ENCODE measurements at places on chromosomes 3 and 15.

DNA sequence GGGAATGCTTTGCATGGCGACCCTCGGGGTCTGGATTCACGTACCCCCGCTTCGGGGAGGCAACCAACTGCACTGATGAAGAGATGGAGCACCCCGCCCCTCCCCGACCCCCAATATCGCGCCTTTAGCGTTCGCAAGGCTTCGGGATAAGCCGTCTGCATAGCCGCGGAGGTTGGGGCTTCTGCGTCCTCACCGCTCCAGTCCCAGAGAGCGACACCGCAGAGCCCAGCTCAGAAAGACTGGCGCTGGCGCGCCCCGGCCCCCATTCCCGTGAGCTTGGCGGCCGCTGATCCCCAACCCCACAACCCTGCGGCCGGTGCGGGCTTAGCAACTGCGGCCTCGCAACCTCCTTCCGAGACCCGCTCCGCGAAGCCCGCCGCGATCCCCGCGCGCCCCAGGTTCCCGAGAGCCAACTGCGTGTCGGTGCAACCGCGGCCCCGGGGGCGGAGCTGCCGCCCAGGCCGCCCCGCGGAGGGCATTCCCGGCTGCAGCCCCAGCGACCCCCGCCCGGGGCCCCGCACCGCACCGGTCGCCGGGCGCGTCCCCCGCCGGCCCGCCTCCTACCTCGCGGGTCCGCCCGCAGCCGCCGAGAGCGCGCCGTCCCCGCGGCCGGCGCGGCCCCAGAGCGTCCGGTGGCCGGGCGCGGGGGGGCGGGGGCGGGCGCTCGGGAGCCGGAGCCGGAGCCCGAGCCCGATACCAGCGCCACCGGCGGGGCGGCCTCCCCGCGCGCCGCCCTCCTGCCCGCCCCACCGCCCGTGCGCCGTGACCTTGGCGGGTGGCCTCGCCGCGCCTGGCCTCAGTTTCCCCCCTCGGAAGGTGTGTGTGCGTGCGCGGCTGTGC lies 79.5 kb downstream of the IQSEC1 start:
- peak; percentile 19 for DNase-seq

DNA sequence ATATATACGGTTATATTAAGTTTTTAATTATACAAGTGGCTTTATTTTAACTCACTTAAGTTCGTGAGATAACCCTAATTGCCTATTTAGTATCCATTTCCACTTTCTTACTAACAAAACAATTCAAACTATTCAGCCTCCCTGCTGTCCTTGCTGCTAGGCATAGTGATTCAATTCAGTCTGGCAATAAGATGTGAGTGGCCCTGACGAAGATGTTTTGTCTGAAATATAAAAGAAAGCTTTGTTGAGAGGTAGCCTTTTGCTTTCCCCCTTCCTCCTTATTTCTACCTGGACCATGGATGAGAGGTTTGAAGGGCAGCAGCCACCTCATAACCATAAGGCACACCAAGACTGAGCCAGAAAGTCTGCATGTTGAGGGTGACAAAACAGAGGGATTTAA lies 89.3 kb upstream of the TRIM42 start:
- DNase-seq, result no peak

DNA sequence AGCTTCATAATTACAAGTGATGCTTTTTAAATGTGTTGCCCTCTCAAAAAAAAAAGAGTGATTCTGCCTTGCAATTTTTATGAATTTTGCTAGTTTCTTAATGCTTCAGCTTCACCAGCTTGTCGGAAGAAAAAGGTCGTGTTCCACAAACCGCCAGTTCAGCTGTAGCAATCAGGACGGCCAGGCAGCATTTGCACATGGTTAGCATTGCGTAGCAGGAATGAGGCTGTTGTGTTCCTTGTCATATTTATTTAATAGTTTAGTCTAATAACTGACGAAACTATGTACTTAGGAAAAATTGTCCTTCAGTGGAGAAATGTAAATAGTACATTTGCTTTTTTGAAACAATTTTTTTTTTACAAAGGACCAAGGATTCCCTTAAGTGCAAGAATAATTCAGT lies 64.9 kb upstream of the SELENOK start:
- DNase-seq, result no peak

DNA sequence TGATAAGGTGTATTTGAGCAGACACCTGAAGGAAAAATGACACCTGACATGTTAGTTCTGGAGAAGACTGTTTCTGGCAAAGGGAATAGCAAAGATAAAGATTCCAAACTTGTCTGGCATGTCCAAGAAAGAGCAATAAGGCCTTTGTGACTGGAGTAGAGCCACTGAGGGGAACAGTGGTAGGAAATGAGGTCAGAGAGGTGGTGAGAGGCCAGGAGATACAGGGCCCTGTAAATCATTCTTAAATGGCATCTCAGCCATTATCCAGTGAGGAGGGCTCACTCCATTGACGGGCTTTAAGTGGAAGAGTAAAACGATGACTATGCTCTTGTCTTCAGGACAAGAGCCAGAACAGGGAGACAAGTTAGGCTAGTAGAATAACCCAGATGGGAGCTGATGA lies 4.5 kb downstream of the SLC49A4 start:
- no peak for DNase-seq

DNA sequence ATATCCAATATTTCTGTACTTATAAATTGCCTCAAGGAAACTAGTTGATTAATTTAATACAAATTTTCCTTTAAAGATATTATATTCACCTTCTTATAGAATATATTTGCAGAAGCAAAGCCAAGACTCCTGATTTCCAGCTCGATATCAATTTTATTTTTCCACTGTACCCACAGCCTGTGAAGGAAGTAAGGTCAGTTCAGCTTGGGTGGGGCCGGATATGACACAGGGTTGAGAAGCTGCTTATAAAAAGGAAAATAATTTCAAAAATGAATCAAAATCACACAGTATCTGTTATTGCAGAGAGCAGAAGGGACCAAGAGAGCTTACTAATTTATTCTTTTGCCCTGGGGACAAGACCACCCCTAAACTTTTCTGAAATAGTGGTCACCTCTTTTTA lies 491.4 kb downstream of the TUSC7 start:
- DNase-seq, result no peak

- no peak for DNase-seq
Observed at GRCh38 chr3:172313671-172314070, 134.6 kb downstream of the GHSR start.

DNA sequence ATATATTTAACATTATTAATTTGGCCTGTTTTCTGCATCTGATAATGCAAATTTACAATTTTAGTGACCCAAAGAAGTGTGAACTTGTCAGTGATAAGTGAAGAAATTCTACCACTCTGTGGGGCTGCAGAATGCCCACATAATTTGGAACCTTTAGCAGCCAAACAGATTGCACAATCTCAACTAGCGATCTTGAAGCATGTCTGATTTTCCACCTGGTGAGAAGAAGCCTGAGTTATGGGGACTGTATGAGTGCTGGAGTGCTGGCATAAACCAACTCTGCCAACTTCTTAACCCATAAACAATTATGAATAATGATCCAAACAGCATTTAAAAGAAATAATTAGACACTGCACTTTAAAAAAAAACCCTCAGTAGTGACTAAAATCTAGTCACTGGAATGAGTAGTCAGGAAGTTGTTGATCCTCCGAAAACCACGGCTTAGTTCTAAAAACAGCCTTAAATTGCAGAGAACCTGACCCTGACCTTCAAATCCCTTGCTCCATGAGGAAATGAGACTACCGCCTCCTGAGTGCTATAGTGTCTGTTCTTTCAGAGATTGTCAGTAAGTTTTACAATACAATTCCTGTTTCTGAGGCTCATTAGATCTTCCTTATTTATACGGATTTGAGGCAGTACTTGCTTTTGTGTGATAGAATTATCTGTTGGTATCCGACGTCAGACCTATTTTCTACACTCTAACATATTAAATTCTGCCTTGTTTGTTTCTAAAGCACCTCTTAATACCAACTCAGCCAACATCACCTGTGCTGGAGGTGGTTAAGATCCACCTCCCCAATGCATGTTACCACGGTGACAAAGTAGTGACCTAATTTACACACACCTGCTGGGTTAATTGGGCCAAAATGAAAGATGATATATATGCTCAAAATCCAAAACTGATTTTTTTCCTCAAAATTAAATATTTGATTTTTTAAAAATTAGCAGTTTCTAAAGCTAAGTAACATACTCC lies 267.7 kb downstream of the ZBTB20 start:
- DNase-seq, result peak; percentile 46

DNA sequence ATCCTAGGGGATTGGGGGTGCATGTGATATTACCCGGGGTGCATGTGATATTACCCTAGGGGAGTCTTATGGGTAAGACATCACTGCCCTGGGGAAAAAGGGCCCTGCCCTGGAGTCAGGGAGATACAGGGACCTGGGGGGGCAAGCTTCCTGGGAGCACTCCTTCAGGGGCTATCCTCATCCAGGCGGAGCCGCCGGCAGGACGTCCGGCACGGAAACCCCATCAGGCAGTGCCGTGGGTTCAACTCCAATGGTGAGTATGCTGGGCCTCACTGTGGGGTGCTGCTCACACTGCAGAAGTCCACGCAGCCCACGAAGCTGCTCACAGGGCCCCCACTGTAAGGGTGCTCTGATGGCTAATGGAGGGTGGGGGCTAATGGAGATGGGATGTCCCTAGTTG lies 5.3 kb upstream of the GNAT1 start:
- no peak for DNase-seq

DNA sequence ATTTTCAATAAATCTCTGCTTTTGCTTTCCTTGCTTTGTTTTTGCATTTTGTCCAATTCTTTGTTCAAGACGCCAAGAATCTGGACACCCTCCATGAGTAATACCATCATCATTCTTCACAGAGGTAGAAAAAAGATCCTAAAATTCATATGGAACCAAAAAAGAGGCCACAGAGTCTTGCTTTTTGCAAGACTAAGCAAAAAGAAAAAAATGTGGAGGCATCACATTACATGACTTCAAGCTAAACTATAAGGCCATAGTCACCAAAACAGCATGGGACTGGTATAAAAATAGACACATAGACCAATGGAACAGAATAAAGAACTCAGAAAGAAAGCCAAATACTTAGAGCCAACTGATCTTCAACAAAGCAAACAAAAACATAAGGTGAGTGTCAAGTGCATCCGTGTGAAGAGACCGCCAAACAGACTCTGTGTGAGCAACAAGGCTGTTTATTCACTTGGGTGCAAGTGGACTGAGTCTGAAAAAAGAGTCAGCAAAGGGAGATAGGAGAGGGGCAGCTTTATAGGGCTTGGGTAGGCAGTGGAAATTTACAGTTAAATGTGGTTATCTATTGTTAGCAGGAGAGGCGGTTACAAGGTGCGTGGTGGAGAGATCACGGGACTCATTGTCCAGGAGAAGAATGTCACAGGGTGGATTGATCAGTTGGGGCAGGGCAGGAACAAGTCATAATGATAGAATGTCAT lies 10.9 kb downstream of the STRIT1 start:
- DNase-seq, result no peak

DNA sequence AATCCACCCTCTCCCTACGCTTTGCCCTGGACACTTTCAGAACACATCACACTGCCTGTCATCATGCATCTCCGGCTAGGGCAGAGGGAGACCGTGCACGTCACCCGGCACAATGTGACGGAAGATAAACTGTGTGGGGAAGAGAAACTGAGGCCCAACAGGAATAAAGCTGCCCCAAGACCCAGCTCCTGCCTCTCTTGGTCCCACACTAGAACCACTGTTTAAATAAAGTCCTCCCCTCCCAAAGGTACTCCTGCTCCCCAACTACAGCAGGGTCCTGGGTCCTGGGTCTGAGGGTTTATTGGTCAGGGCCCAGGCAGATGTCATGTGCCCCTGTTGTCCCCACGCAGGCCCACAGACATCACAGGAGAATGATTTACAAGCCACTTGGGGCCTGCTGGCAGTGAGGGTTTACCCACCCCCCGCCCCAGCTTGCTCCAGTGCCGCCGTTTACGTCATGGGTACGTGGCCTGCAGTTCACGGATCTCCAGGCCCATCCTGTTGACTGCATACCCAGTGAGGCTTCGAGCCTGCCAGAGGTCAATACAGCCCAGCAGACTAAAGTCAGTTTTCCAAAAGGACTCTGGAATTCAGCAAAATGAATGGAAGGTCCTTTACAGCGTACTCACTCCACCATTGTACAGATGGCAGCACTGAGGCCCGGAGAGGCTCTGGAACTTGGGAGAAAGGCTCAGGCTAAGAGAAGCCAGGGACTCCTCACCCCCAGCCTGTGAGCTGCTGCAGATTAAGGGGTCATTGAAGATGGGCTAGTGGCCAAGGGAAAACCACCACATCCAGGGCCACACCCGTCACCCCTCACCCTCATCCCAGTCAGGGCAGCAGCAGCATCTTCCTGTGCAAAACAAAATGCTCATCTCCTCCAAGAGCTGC lies 23.2 kb downstream of the ALS2CL start:
- DNase-seq, result no peak

DNA sequence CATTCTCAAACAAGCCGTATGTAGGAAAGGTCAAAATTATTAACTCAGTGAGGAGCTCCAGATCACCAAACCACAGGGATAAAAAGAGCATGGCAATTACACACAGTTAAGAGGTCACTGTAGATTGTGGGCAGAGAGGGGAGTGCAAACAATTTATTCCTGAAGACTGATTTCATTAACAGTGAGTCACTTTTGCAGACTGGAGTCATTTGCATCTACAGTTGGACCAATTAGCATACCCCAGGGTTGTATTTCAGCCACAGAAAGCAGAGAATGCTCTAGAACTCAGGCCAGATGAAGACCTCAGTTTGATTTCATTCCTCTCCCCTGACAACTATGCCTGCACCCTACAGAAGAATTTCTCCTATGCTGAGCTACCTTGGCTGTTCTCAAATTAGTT lies 40.1 kb downstream of the SETMAR start:
- DNase-seq, result no peak

DNA sequence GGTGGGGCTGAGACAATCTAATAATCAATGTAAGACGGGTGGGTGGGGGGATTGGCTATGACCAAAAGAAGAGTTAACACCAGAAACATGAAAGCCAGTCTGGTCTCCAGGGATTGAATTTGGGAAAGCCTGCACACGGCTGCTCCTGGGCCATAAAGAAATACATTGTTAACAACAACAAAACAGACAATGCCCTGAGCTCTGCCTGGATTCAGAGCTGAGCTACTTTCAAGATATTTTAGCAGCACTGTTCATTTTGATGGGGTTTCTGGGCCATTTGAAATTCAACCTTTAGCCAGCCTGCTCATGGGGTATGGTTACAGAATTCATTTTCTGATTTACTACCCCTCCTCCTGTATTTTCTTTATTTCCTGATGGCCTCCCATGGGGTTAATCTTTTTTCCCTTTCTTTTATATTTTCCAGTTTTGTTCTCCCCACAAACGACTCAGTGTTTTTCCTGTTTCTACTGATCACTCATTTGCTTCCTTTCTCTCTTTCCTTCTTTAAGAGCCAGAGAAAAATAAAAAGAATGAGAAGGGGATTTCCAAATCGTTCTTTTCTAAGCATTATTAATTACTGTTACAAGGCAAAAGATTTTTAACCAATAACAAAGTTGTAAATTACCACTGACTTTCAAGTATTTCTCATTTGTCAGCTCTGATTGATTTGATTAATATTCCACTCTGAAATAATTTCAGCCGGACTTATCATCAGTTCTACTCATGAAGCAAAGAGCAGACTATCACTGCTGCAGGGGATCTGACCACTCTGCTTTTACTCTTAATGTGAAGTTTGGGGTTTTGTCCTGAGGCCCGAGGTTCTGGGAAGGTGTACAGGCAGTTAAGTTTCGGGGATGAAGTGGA lies 19.6 kb downstream of the NR2F2 start:
- DNase-seq, result no peak

Measured in T-helper 2 cell (primary cell).